ENCODE measurements at places on chromosomes 6 and 20.

DNA sequence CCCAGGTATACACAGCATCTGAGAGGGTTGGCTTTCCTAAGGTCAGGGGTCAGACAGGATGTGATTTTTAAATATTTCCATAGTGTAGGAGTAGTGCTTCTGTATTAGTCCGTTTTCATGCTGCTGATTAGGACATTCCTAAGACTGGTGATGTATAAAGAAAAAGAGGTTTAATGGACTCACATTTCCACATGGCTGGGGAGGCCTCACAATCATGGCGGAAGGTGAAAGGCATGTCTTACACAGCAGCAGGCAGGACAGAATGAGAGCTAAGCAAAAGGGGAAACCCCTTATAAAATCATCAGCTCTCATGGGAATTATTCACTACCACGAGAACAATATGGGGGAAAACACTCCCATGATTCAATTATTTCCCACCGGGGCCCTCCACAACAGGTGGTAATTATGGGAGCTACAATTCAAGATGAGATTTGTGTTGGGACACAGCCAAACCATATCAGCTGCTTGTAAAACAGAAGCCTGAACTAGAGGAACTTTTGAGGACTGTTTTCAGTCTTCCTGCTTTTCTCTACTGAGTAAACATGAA is 91.0 kb upstream of the MEI4 start:
- DNase-seq, result no peak

DNA sequence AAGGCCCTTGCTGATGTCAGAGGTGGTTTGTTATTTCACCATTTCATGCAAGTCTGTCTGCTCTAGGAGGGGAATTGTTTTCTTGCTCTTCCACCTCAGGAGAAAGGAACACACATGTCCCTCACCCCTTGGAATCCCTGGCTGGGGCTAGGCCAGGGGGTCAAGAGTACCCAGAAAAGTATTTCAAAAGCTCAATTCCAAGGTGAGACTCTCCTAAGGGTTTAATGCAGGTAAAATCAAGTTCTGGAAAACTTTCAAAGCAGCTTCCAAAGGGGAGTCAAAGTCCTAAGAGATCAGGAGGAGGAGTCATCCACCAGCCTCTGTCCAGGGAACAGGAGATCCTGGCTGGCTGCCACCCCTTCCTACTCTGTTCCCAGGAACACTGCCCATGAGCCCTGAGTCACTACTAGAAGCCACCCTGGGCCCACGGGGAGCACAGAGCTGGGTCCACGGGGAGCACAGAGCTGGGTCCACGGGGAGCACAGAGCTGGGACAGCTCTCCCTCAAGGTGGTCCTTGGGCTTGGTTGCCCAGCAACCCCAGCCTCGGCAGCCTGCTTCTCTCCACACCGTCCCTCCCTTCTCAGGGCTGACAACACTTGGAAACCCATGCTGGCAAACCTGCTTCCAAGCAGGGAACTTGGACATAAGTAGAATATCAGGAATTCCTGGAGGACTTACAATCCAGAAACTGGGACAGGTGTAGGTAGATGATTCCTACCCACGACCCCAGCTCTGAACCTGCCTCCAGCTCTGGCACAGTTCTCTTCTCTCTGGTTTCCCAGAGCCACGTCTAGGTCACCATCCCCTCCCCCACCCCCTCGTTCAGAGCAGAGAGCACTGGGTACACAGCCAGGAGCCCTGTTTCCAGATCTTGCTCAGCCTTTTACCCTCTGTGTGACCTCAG is 35.3 kb upstream of the CDKN1A start:
- DNase-seq, result no peak

DNA sequence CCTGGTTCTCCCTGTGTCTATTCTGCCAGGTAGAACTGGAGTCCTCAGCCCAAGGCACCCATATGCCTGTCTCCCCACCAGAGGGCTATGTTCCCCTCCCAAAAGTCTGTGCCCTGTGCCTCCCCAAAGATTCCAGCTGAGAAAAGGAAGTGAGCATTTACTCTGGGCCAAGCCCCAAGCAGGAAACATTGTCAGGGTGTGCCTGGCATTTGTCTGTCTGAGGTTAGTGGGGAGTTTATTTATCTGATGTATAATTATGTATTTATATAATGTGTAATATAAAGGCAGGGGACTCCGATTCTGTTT is 5.6 kb downstream of the GDF5 start:
- no peak for DNase-seq

GRCh38 chr6:10610289-10610688 is 84.1 kb downstream of the C6orf52 start:
- DNase-seq, result no peak

- no peak for DNase-seq
These were observed 44.9 kb downstream of the PRND start for GRCh38 chr20:4766631-4767030.

GRCh38 chr6:13488015-13488895 is 855 bp upstream of the GFOD1 start:
- no peak for DNase-seq

DNA sequence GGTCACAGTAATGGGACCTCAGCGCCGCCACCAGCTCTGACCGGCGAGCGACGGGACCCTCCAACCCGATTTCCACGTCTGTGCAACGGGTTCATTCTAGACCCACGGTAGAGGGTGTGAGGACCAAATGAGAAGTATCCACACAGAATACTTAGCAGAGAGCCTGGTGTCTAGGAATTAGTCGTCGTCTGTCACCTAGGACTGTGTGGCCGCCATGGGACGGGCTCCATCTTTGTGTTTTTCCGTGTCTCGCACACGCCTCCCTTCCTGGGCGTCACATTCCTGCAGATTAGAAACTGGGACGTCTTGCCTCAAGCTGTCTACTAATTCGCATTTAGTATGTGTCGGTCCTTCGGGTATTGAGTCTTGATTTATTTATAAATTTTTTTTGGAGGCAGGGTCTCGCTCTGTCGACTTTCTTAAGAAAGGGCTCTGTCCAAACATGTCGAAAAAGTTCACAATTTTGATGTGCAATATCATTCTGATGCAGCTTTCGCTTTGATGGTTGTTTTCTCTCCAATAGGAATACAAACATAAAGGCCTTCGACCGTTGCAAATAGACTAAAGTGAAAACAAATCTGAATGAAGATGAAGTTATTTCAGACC is 563 bp downstream of the MGME1 start:
- peak; percentile 35 for DNase-seq

- no peak for DNase-seq
These were observed 21.0 kb downstream of the CAPN11 start for GRCh38 chr6:44179648-44180047.

DNA sequence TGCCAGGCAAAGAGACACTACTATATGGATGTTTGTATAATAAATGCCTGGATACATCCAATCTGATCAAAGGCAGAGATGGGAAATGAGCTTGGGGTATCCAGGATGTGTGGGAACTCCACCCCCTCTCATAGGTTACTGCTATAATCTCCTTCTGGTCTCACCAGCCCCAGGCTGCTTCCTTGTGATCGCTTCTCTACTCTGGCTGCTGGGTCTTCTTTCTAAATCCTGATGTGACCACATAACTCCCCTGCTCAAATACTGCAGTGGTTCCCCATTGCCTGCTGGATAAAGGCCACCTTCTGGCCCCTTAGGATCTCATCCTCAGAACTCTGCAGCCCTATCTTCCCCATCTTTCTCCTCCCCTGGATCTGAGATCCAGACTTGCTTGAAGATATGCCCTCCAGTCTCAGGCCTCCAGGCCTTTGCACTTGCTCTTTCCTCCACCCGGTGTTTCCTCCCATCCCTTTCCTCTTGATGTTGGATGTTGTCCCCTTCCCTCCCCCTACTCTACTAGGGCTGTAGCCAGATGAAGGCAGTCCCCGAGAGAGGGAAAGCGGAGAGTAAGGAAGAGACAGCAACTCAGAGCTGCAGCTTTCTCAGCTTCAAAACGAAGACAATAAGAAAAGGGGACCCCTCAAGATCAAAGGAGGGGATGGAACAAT is 828 bp upstream of the XKR7 start:
- no peak for DNase-seq

DNA sequence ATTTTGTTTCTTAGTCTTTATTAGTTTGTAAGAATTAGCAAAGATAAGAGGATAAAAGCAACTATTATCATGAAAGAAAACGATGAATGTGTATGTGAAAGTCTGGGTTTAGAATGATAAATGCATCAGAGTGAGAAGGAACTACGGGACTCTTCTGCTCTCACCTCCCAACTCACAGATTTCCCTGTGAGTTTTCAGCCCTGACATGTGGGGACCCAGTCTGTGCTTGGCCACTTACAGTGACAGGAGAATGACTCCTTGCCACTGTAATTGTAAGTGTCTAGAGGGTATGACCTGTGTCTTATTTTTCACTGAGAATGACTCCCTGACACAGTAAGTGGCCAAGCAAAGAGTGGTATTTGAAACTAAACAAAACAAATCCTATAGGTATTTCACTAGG is 2.5 kb downstream of the HLA-DPA1 start:
- no peak for DNase-seq

GRCh38 chr6:167703781-167704180 is 122.9 kb upstream of the AFDN start:
- DNase-seq, result no peak

DNA sequence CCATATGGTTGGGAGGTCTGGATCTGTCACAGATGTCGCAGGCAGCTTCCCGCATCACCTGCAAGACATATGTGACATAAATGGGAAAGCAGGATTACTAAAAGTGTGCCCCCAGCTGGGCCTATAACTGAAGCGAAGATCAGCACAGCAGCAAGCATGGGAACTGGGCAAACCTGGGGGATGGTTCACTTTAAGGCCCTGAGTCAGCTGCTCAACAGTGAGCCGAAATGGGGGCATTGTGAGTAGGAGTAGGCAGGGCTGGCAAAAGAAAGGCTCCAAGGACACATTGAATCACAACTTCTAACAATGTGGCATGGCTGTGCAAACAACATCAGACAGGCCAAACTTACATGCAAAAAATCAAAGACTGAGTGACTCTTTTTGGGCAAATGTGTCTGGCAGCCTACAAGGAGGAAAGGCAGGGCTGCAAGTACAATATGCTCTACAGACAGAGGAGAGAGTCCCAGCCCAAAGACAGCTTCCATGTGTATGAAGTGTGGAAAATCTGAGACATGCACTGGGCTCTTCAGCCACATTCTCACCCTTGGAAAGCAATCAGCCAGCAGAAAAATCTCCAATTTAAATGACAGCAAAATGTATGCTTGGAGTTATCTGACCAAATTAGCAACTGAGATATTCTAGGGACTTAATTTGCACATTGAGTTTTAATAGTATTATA is 531.0 kb upstream of the MMS22L start:
- DNase-seq, result no peak

GRCh38 chr20:36744243-36744642 is 1.6 kb downstream of the NDRG3 start:
- DNase-seq, result no peak

DNA sequence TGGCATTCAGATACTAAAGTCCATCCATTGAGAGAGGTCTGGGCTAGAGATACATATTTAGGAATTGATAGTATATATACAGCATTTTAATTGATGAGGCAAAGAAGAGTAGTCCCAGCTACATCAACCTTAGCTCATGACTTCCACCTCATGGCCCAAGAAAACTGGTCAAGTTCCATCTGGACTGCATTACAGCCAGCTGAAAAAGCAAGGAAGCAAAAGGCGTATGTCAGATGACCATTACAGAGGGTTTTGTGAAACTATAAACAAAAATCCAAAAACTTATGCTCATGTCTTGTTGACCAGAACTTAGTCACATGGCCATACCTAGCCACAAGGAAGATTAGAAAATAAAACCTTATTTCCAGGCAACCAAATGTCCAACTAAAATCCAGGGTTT is 46.8 kb upstream of the RNF146 start:
- no peak for DNase-seq

GRCh38 chr6:65745614-65746013 is 38.6 kb upstream of the EYS start:
- no peak for DNase-seq

- no peak for DNase-seq
These were observed 22.1 kb upstream of the CD83 start for GRCh38 chr6:14095437-14095836.

DNA sequence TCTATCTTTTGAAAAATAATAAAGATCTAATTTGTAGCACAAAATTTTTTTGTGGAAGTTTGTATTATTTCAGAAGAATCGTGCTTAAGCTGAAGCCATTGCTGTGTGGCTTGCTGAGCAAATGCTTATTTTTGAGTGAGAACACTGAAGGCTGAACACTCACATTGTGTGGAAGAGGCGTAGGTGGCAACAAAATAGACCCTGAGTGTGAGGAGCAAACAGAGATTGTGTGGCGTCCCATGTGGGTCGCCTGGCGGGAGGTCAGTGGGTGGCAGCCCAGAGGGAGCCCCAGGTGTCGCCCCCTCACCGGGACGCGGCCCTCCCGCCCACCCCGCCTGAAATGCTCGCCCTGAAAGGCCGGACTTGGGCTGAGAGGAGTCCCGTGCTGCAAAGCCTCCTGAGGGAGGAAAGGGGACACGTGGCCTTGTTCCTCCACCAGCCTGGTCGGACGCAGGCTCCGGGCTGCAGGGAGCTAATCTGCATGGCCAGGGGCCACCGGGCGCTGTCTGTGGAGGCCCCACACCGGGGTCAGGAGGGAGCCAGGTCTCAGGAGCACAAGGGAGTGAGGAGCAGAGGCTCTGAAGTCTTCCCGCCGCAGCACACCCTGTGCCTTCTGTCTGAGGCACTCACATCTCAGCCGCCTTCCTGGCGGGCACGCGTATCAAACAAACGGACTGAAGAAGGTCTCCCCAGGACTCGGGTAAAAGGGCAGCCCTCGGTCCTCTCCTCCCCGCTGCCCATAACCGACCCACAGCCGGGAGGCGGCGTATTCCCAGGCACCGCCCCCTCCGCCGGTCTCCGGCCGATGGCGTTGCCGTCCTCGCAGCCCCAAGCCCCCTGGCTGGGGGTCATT is 15.9 kb downstream of the DDO start:
- DNase-seq, result no peak

DNA sequence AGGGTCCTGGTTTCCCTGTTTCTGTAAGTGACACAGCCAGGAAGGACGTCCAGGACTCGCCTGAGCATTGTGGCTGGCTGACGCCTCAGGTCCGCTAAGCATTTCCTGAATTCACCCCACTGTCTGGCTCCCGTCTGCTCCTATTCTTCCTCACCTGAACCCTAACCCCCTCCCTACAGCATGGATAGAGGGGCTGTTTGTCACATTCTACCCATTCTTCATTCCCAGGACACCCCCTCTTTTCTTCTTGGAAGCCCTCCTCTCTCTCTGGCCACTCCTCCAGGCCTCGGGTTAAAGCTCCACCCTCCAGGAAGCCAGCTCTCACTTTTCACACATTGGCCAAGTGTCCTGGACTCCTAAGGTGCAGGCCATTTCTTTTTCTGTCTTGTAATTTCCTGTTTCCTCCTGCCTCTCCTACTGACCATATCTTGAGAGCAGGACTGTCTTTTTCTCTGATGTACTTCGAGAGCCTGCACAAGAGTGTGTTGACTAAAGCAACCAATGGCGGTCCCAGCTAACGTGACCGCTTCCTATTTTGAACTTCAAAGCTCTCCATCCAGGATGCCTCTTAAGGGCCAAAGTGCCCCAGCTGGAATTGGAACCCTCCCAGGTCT is 24.2 kb upstream of the MYMX start:
- DNase-seq, result no peak

GRCh38 chr6:65943051-65943450 is 236.0 kb upstream of the EYS start:
- DNase-seq, result no peak

DNA sequence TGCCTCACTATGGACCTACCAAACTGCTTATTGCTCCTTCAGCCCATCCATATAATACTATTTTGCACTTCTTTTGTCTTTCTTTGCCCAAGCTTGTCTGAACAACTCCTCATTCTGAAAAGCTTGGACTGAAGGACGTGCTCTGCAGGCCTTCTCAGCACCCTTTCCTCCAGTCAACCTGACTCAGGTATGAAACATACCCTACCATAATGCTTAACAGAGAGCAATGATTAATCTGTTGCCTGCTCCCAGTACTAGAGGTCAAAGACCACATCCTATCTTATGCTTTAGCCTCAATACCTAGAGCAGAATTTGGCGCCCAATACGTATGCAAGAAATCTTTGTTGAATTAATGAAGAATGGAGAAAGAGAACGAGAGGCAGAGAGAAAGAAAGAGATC is 55.2 kb downstream of the ATXN1 start:
- no peak for DNase-seq

All from activated T-helper 1 cell treated with anti-CD3 and anti-CD28 coated beads, Interleukin-12 subunit alpha, Interleukin-12 subunit beta, Interleukin-2, Interleukin-4 antibody, amounts not matched to agents 30 ng/mL and 10 ng/mL and 1 ng/mL, durations not matched to agents 14 hours and 24 hours and 36 hours (primary cell).